Activated T-helper 17 cell treated with anti-CD3 and anti-CD28 coated beads, Interleukin-2, amount 50 U/mL, for 72 hours (primary cell): ENCODE measurements at places on chromosomes 4 and X. TPM values are rescaled to one million over a fixed set of nuclear protein-coding genes. Genes with fewer than 3 reads are reported as not detected.

- no peaks in the 10 kb centered on the region for H3K27me3 ChIP-seq
- peak; percentile 16 for ATAC-seq
- H3K4me1 ChIP-seq, result peaks cover 34% of the 10 kb centered on the region
- H3K27ac ChIP-seq, result peak overlapping the region; percentile 75
- peaks cover 53% of the 10 kb centered on the region for H3K36me3 ChIP-seq
- H3K4me3 ChIP-seq, result peak overlapping the region; percentile 49
Observed at GRCh38 chr4:39357002-39357401, 9.2 kb downstream of the RFC1 start.

GRCh38 chr4:84417997-84418709 lies 80.9 kb downstream of the NKX6-1 start:
- ATAC-seq, result no peak
- no peak overlapping the region for H3K27ac ChIP-seq
- H3K36me3 ChIP-seq, result no peaks in the 10 kb centered on the region
- H3K27me3 ChIP-seq, result peaks cover 2% of the 10 kb centered on the region
- no peak overlapping the region for H3K4me3 ChIP-seq

DNA sequence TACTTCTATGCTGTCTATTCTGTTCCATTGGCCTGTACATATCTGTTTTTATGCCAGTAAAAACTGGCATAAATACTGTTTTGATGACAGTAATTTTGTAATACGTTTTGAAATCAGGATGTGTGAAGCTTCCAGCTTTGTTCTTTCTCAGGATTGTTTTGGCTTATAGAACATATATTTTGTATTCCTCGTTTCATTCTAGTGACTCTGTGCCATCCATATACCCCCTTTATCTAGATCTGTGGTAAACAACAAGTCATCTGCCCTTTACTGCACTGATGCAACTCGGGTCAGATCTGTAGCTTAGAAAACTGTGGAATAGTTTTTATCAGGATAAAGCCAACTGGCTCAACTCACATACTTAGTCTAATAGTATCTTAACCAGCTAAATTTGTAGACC lies 233.7 kb downstream of the PRDM5 start:
- H3K27me3 ChIP-seq, result peaks cover 14% of the 10 kb centered on the region
- no peak overlapping the region for H3K4me3 ChIP-seq
- H3K4me1 ChIP-seq, result no peaks in the 10 kb centered on the region
- no peak overlapping the region for H3K27ac ChIP-seq
- ATAC-seq, result no peak

DNA sequence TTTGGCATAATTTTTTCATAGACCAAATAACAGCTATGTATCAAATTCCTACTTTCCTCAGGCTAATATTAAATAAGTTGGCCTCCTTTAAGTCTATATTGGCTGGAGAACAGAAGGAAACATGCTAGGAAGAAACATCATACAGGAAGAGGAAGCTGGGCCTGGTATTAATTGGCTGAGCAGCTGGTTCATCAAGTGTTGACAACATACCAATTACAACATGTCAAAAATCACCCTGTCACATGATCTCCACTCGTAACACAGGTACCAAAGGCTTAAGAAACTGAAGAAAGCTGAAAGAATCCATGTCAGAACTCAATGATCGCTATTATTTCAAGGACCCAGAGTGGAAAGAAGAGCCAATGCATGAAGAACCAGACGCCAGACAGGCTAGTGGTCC lies 10.5 kb downstream of the WDFY3 start:
- no peak for ATAC-seq
- H3K4me1 ChIP-seq, result no peaks in the 10 kb centered on the region
- peaks cover 7% of the 10 kb centered on the region for H3K27me3 ChIP-seq
- no peaks in the 10 kb centered on the region for H3K36me3 ChIP-seq
- no peak overlapping the region for H3K27ac ChIP-seq

DNA sequence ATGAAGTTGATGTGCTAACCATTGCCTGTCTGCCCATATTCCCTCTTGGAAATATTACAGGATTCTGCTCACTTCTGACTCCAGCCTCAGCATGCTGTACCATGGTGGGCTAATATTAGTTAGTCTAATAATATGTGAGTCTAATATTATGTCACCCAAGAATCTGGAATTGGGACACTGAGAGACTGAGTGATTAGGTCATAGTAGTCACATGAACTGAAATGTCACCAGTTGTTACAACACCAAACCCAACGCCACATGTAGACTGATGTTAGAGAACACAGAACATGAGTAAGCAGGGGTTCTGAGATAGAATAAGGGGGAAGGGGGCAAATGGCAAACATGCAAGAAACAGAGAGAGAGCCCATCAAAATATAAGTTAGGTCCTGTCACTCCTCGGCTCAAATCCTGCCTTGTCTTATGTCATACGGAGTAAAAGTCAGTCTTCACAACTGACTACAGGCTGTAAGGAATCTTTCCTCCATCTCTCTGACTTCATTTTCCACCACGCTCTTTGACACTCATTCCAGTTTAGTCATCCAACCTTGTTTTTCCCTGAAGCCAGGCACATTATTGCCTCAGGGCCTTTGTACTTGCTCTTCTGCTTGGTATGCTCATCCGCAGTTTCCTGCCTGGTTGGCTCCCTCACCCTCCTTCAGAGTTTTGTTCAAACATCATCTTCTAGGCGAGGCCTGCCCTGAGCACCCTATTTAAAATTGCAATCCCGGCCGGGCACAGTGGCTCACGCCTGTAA lies 9.6 kb upstream of the SLAIN2 start:
- H3K27ac ChIP-seq, result no peak overlapping the region
- no peaks in the 10 kb centered on the region for H3K4me1 ChIP-seq
- ATAC-seq, result no peak
- no peaks in the 10 kb centered on the region for H3K27me3 ChIP-seq
- no peaks in the 10 kb centered on the region for H3K36me3 ChIP-seq
- H3K4me3 ChIP-seq, result no peak overlapping the region

DNA sequence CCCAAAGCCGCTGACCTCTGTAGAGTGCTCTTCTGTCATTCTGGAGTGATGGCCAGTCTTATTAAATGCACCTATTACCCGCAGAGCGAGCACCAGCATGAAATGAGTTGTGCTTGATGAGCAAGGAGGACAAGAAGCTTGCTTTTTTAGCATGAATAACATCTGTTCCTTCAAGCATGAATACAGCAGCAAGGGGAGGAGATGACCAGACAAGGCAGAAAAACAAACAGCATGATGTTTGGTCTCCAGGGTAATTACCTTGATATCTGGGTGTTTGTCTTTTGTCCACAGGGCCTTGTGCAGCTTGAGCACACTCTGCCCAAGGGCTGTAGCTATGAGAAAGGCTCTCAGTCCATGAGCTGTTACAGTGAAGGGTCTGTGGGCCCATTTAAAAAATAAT lies 324.8 kb upstream of the DDX53 start:
- no peak overlapping the region for H3K4me3 ChIP-seq
- no peaks in the 10 kb centered on the region for H3K27me3 ChIP-seq
- ATAC-seq, result no peak
- H3K4me1 ChIP-seq, result no peaks in the 10 kb centered on the region
- no peak overlapping the region for H3K27ac ChIP-seq

DNA sequence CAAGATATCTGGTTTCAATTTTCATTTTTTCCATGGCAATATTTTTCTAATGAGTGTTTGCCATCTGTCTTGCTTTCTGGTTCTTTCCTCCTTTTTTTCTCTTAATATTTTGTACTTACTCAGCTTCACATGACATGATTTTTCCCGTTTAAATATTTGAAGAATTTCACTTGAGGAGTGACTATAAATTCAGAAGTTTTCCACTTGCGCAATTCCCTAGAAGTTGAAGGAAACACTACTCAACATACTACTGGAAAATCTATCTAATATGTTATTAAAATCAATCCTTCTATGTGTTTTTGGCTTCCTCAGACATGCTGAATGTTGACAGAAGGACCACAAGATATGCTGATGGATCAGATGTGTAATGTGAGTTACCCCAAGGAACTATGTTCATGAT lies 36.8 kb upstream of the BANK1 start:
- no peaks in the 10 kb centered on the region for H3K4me1 ChIP-seq
- ATAC-seq, result no peak
- no peak overlapping the region for H3K27ac ChIP-seq
- H3K4me3 ChIP-seq, result no peak overlapping the region
- no peaks in the 10 kb centered on the region for H3K36me3 ChIP-seq

- no peak overlapping the region for H3K4me3 ChIP-seq
- H3K27me3 ChIP-seq, result peaks cover 13% of the 10 kb centered on the region
- no peak for ATAC-seq
- H3K36me3 ChIP-seq, result no peaks in the 10 kb centered on the region
- no peaks in the 10 kb centered on the region for H3K4me1 ChIP-seq
Observed at GRCh38 chrX:17603196-17603595, 134.1 kb upstream of the SCML1 start.

DNA sequence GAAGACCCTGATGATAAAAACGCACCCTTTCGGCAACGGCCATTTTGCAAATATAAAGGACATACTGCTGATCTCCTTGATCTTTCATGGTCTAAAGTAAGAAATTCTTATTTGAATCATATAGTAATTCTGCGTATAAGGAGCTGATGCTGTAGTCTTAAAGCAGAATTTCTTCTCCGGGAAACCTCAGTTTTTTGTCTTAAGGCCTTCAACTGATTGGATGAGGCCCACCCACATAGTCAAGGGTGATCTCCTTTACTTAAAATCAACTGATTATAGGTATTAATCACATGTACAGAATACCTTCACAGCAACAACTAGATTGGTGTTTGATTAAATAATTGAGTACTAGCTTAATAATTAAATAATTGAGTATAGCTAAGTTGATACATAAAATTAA lies 62.8 kb upstream of the DOCK11 start:
- H3K27ac ChIP-seq, result no peak overlapping the region
- H3K4me3 ChIP-seq, result no peak overlapping the region
- H3K27me3 ChIP-seq, result no peaks in the 10 kb centered on the region
- ATAC-seq, result no peak
- peaks cover 60% of the 10 kb centered on the region for H3K36me3 ChIP-seq

DNA sequence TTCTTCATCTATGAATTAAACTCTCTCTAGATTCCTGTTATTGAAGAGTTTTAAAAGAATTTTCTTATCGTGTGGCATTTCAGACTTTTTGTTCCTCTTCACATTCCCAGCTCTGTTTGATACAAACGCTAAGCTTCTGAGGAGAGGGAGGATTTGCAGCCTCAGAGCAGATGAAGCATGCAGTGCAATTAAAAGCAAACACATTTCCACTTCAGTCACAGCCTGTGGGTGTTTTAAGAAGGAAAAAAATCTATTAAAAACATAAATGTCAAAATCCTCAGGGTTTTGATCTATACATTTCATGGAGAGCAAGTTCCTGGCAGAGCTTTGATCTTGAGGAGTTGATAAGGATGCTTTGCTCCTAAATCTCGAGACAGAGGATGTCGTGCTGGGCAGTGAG lies 442.4 kb upstream of the BOD1L1 start:
- no peaks in the 10 kb centered on the region for H3K4me1 ChIP-seq
- H3K27ac ChIP-seq, result no peak overlapping the region
- H3K36me3 ChIP-seq, result no peaks in the 10 kb centered on the region
- no peak for ATAC-seq

DNA sequence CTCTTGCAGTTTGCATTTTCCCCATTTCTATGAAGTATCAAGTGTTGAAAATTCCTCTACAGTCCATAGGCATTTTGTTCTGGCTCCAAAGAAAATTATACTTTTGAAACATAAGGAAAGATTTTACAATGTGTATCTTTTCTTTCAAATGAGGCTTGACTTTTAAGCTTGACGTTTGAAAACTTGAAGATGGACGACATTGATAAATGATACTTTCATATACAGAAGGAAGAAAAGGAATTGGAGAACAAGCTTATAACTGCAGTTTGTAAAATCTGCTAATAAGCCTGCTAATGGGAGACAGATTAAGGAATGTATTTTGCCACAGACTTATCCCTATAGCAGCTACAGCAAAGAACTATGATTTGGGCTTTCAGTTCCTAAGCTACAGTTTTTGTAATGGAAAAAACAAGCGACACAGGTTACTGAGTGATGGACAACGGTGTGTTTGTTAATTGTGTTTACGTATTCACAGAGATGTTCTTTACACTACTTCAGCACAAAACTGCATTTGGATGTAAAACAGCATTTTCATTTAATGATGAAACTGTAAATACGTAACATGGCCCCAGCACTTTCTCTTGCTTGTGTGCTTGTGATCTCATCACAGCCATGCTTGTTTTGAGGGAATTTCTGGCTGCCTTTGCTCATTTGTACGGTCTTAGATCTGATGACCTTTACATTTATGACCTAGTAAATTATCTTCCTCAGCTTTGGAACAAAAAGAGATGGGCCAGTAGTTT lies 83.2 kb upstream of the FAT1 start:
- no peak overlapping the region for H3K27ac ChIP-seq
- no peak overlapping the region for H3K4me3 ChIP-seq
- H3K36me3 ChIP-seq, result no peaks in the 10 kb centered on the region
- no peaks in the 10 kb centered on the region for H3K4me1 ChIP-seq
- no peak for ATAC-seq
- no peaks in the 10 kb centered on the region for H3K27me3 ChIP-seq

DNA sequence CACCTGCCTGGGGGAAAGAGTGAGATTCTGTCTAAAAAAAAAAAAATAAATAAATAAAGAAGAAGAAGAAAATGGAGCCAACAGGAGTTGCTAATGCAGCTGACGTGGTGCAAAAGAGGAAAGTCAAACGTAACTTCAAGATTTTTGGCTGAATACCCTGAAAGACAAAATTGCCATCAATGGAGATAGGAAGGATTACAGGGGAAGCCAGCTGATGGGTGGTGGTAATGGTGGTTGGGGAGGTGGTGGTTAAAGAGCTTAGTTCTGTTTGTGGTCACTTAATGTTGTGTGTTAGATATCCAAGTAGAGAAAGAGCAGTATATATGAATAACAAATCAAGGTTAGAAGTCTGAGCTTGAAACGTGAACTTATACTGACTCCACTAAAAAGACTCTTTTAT lies 225.4 kb downstream of the ARHGAP24 start:
- H3K27me3 ChIP-seq, result no peaks in the 10 kb centered on the region
- no peaks in the 10 kb centered on the region for H3K36me3 ChIP-seq
- H3K4me1 ChIP-seq, result no peaks in the 10 kb centered on the region
- no peak overlapping the region for H3K4me3 ChIP-seq
- H3K27ac ChIP-seq, result no peak overlapping the region

- H3K4me1 ChIP-seq, result no peaks in the 10 kb centered on the region
- H3K36me3 ChIP-seq, result no peaks in the 10 kb centered on the region
- no peaks in the 10 kb centered on the region for H3K27me3 ChIP-seq
- H3K27ac ChIP-seq, result no peak overlapping the region
Observed at GRCh38 chr4:174578366-174578765, 56.1 kb upstream of the HPGD start.

GRCh38 chr4:57575426-57575825 lies 465.2 kb upstream of the IGFBP7 start:
- no peak for ATAC-seq
- no peak overlapping the region for H3K4me3 ChIP-seq
- H3K4me1 ChIP-seq, result no peaks in the 10 kb centered on the region
- no peaks in the 10 kb centered on the region for H3K27me3 ChIP-seq
- no peaks in the 10 kb centered on the region for H3K36me3 ChIP-seq

- H3K27ac ChIP-seq, result no peak overlapping the region
- H3K36me3 ChIP-seq, result no peaks in the 10 kb centered on the region
- H3K27me3 ChIP-seq, result no peaks in the 10 kb centered on the region
- ATAC-seq, result no peak
- H3K4me3 ChIP-seq, result no peak overlapping the region
Observed at GRCh38 chr4:159227984-159228383, 125.1 kb downstream of the RAPGEF2 start.

Gene MSX1
- not detected for total RNA-seq

Gene GPC4
- total RNA-seq, result not detected

Gene GRK4
- 5.7 TPM for total RNA-seq

Gene EMD
- total RNA-seq, result 86.5 TPM

Gene RNF128
- total RNA-seq, result not detected

Gene SPIN2A
- total RNA-seq, result 0.76 TPM

Gene ESX1
- total RNA-seq, result not detected

Gene WDFY3
- total RNA-seq, result 2.3 TPM

Gene FAM156A
- 39.3 TPM for total RNA-seq

Gene MSN
- 440 TPM for total RNA-seq

Gene TCEAL6
- total RNA-seq, result not detected

Gene GAGE12E
- total RNA-seq, result not detected

Gene GLRA3
- not detected for total RNA-seq

Gene FAM184B
- total RNA-seq, result not detected

Gene USP27X
- total RNA-seq, result 1.5 TPM
